ENCODE measurements at places on chromosomes 6 and 20.

DNA sequence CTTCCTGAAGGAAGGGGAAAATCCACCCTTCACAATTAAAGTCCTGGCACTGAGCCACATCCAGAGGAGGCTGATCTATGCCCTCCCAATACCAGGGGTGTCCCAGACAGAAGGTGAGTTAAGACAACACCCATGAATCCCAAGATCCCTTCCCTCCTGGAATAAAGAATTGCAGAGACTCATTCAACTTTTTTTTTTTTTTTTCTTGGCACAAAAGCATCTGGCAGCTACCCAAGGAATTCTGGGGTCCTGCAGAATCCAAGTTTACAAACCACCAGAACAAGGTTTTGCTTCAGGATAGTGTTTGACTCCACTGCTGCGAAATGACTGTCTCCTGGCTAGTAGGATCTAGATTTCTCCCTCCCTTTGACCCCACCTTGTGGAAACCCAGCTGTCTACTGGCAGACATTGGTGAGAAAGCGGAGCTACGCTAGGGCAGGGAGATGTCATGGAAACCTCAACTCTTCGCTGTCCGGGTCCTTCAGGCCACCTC lies 37.4 kb downstream of the JAG1 start:
- DNase-seq = no peak

DNA sequence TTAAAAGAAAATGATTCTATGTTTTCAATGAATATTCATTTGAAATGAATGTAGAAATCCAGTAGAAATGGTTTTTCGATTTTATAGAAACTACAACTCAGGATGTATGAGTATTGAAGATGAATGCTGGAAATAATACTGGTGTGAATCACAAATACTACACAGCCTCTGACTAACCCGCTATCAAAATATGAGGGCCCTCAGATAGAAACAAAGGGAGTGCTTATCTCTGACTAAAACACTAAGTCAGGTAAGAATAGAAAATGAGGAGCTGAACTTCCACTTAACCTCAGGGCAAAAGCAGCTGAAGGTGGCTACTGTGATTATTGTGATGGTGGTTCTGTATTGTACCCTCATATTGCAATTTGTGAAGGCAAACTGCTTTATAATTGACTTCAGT lies 220.9 kb upstream of the RNF217 start:
- no peak for DNase-seq

GRCh38 chr20:25081065-25081729 lies 744 bp downstream of the VSX1 start:
- DNase-seq = no peak

- DNase-seq = no peak
These were observed 92.2 kb downstream of the CDH22 start for GRCh38 chr20:46215913-46216707.

DNA sequence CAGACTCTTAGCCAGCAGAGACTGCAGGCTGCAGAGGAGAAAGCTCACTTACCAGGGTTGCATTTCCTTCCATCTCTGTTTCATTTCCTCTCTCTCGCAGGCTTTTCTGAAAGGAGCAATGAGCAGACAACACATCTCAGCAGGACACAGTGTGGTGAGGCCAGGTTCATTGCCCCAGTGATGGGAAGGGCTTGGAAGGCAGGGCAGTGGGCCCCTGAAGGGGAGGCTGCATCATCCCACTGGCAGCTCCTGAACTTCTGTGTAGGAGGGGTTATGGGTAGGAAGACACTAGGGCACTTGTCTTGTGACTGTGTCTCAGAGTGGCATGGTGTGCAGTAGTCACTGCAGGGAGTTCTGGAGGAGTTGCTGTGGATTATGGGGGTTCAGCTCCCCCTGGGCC lies 246.8 kb downstream of the QKI start:
- no peak for DNase-seq

DNA sequence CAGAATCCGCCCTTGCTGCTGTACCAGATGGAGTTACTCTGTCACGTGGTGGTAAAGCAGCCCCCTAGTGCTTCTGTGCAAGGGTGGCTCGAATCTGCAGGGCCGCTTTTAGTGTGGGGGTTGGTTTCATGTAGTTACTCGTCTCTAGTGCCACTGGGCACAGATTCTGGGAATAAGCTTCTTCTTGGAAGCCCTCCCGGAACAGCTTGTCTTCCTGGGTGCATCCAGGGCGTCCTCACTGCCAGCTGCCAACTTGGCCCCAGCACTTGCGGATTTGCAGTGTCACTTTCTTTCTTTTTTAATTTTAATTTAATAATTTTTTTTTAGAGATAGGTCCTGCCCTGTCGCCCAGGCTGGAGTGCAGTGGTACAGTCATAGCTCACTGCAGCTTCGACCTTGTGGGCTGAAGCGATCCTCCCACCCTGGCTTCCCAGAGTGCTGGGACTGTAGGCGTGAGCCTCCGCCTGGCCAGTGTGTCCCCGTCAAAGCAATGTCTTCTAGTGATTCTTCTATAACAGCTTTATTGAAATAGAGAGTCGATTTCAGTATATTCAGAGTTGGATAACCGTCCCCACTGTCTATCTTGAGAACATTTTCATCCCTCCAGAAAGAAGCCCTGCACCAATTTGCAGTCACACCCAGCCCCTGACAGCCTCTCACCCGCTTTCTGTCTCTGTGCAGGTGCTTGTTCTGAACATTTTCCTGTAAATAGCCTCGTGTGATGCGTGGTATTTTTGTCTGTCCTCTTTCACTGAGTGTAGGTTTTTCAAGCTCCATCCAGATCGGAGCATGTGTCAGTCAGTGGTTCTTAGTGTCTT lies 25.9 kb downstream of the PYGB start:
- DNase-seq = no peak

- DNase-seq = no peak
These were observed 33.9 kb upstream of the KIF13A start for GRCh38 chr6:18021166-18021850.

DNA sequence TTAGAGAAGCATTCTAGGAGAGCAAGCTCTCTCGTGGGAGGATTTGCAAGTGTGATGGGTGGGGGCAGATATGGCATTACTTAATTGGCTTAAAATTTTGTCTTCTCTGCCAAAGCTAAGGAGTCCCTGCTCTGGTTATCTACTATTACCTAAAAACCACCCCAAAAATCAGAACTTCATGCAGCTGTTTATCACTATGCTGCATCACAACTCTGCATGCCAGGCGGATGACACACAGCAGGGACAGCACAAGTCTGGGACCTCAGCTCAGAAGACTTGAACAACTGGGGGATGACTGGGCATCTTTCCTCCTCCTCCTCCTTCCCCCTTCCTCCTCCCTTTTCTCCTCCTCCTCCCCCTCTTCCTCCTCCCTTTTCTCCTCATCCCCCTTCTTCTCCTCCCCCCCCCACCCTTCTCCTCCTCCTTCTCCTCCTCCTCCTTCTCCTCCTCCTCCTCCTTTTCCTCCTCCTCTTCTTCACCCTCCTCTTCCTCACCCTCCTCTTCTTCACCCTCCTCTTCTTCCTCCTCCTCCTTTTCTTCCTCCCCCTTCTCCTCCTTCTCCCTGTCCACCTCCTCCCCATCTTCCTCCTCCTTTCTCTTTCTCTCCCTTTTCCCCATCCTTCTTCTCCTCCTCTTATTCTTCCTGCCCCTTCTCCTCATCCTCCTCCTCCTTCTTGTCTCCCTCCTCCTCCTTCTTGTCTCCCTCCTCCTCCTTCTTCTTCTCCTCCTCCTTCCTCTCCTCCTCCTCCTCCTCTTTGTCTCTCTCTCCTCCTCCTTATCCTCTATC lies 218.6 kb upstream of the PMEPA1 start:
- no peak for DNase-seq

GRCh38 chr6:143323729-143324470 lies 126.6 kb downstream of the ADAT2 start:
- DNase-seq = no peak

- DNase-seq = no peak
These were observed 446.3 kb upstream of the SLC35B3 start for GRCh38 chr6:8881663-8882062.

DNA sequence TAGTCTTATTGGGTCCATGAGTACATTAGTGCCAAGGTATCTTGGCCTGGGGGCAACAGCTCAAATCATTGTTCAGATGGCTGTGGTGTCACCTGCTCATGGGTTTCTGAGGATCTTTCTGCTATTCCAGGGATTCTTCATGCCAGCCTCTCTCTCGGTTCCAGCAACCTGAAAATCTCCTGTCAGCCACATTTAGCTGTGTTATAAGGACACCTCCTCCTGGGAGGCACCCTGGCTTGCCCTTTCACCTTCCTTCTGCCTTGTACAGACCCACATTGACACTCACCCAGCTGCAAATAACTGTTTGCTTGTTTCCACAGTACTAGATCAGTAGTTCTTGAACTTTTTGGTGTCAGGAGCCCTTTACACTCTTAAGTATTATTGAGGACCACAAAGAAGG lies 159.9 kb downstream of the GRM4 start:
- DNase-seq = no peak

- DNase-seq = no peak
These were observed 129.6 kb downstream of the TAF4 start for GRCh38 chr20:61935926-61936700.

- DNase-seq = no peak
These were observed 97.4 kb upstream of the IFNGR1 start for GRCh38 chr6:137316626-137317025.

GRCh38 chr20:11140359-11140758 lies 466.6 kb upstream of the JAG1 start:
- no peak for DNase-seq

DNA sequence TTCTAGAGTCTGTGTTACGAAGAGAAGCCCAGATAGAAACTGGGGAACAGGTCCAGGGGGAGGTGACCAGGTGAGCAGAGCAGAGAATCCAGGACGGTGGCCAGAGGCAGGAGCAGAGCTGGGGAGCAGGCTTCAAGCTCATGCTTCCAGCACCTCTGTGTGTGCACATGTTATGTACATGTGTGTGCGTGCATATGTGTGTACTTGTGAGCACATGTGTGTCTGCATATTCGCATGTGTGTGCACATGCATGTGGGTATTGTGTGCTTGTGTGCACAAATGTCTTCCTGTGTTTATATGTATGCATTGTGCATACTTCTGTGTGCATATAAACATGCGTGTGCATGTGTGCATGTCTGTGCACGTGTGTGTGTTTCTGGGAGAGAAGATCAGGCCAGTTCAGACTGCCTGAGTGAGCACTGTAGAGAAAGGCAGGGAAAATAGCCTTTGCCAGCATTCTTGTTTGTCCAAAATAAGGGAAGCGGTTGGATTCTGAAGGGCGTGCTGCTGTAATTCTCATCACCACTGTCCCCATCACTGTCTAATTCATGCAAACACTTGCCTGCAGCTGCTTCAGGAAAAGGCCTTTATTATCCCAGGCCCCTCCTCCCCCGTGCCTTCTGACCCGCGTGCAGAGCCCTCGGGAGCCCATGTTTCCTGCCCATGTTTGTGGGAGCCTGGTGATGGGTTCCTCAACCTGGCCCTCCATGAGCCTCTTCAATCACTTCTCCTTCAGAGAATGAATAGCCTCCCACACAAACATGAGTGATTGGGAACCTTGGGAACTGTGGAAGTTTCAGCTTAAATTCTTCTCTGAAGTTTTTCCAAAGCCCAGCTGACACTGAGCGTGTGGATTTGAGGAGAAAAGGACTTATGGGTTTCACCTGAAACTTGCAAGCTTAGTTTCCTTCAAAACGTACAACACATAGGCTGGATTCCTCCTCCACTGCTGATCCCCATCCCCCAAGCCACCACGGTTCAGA lies 161.7 kb upstream of the AFDN start:
- no peak for DNase-seq

DNA sequence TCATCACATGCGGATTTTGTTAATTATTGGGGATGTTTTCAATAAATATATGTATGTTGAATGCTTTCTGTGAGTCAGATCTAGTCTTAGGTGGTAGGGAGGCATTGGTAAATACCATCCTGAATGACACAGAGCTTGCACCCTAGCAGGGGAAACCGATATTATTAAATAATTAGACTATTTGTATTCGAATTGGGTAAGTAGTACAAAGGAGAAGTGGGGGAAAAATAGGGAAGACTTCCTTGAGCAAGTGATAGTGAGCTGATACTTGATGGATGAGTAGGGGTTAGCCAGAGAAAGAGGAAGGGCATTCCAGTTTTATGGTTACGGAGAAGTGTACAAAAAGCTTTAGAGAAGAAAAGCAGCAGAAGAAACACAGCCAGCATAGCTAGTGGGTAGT lies 1.5 kb downstream of the RIOK1 start:
- no peak for DNase-seq

- DNase-seq = no peak
These were observed 49.3 kb downstream of the PHIP start for GRCh38 chr6:79028641-79029314.

GRCh38 chr6:63764318-63764916 lies 128.8 kb downstream of the PHF3 start:
- no peak for DNase-seq

- DNase-seq = peak; percentile 51
These were observed 207.1 kb downstream of the PREX1 start for GRCh38 chr20:48620507-48621375.

DNA sequence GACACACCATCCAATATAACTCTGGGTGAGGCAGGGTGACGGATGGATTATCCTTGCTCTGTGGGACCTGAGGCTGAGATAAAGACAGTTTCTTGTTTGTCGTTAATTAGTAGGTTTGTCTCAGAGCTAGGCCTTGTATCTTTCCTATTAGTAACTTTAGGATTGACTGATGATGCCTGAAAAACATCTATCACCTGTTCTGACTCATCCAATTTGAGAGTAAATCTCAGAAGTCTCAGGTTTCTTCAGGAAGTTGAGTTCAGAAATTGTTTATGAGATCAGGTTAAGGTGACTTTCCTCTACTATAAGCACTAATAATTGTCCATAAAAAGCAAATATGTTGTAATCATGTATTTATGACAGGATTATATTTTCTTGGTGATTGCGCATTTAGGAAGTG lies 129.5 kb upstream of the SUPT3H start:
- DNase-seq = no peak

GRCh38 chr6:34068462-34069044 lies 77.3 kb downstream of the GRM4 start:
- no peak for DNase-seq

Measured in stimulated activated CD4-positive, alpha-beta T cell treated with anti-CD3 and anti-CD28 coated beads, TNF-alpha, amount 100 ng/mL, for 4 hours (primary cell).